ENCODE measurements at places on chromosomes 5 and 9.

GRCh38 chr9:79236466-79236865 lies 335.3 kb upstream of the TLE4 start:
- H3K27ac ChIP-seq, result no peak overlapping the region
- H3K36me3 ChIP-seq, result no peaks in the 10 kb centered on the region
- H3K4me3 ChIP-seq, result no peak overlapping the region
- H3K27me3 ChIP-seq, result no peaks in the 10 kb centered on the region
- H3K4me1 ChIP-seq, result no peaks in the 10 kb centered on the region

GRCh38 chr5:131373265-131373664 lies 109.4 kb downstream of the CDC42SE2 start:
- peaks cover 59% of the 10 kb centered on the region for H3K36me3 ChIP-seq
- DNase-seq, result no peak
- H3K27ac ChIP-seq, result peak overlapping the region; percentile 72
- no peaks in the 10 kb centered on the region for H3K27me3 ChIP-seq
- H3K4me3 ChIP-seq, result no peak overlapping the region
- peaks cover 94% of the 10 kb centered on the region for H3K4me1 ChIP-seq

- no peak for DNase-seq
- no peaks in the 10 kb centered on the region for H3K27me3 ChIP-seq
- H3K4me3 ChIP-seq, result no peak overlapping the region
Observed at GRCh38 chr5:18496041-18496440, 861.8 kb downstream of the TAF11L14 start.

GRCh38 chr5:63374085-63374484 lies 588.2 kb downstream of the HTR1A start:
- no peak overlapping the region for H3K4me3 ChIP-seq
- no peak for DNase-seq
- H3K36me3 ChIP-seq, result no peaks in the 10 kb centered on the region

GRCh38 chr5:156147261-156147943 lies 179.6 kb upstream of the SGCD start:
- no peak for DNase-seq
- no peaks in the 10 kb centered on the region for H3K27me3 ChIP-seq
- H3K4me1 ChIP-seq, result no peaks in the 10 kb centered on the region
- no peak overlapping the region for H3K27ac ChIP-seq
- no peak overlapping the region for H3K4me3 ChIP-seq
- no peaks in the 10 kb centered on the region for H3K36me3 ChIP-seq

GRCh38 chr5:123046222-123046621 lies 9.7 kb upstream of the PPIC start:
- DNase-seq, result no peak
- H3K27ac ChIP-seq, result no peak overlapping the region

DNA sequence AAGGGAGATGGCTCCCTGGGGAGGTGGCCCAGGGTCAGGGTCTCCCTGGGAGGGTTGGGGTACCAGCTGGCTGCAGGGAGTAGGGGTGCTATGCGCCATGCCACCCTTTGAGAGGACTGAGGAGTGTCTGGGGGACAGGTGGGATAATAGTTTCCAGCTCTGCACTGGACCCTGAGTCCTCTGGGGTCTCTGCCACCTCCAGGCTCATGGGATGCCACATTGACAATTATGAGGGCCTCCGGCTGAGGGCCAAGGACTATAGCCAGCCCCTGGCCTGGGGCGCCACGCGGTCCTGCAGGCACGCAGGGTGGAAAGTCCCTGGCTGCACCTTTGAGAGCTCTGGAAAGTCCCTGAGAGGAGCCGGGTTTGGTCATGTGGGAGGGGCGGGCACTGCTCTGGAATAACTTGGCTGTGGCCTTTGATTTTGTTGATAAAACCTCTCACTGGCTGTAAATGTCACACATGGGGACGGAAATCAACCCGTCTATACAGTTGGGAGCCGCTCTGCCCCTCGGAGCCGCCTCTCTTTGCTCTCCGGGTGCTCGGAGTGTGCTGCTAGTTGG lies 16.0 kb downstream of the TRAF2 start:
- peak; percentile 84 for DNase-seq
- H3K27ac ChIP-seq, result peak overlapping the region; percentile 96
- no peaks in the 10 kb centered on the region for H3K27me3 ChIP-seq
- H3K36me3 ChIP-seq, result peaks cover 45% of the 10 kb centered on the region
- H3K4me3 ChIP-seq, result peak overlapping the region; percentile 26

DNA sequence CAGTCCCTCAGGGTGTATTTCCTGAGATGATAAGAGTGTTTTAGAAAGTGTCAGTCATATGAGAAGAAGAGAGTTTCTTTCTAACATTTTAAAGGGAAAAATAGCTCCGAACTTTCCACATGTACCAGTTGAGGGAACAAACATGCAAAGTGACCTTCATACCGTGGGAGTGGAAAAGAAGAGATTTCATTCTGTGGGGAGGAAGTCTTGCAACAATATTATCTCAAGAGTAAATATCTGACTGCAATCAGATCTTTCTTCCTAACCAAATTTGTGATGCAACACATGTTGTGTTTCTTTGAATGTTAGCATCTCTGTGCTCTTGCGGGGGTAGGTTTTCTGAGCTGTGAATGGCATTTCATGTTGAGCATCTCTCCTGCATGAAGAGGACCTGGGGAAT lies 30.6 kb downstream of the ANKRD55 start:
- H3K27ac ChIP-seq, result no peak overlapping the region
- H3K27me3 ChIP-seq, result no peaks in the 10 kb centered on the region
- H3K4me3 ChIP-seq, result no peak overlapping the region
- peaks cover 29% of the 10 kb centered on the region for H3K4me1 ChIP-seq
- H3K36me3 ChIP-seq, result peaks cover 2% of the 10 kb centered on the region
- DNase-seq, result no peak

- H3K4me1 ChIP-seq, result peaks cover 17% of the 10 kb centered on the region
- no peak overlapping the region for H3K27ac ChIP-seq
- no peaks in the 10 kb centered on the region for H3K27me3 ChIP-seq
- DNase-seq, result no peak
- no peak overlapping the region for H3K4me3 ChIP-seq
Observed at GRCh38 chr5:72300590-72301339, 19.3 kb downstream of the MRPS27 start.

DNA sequence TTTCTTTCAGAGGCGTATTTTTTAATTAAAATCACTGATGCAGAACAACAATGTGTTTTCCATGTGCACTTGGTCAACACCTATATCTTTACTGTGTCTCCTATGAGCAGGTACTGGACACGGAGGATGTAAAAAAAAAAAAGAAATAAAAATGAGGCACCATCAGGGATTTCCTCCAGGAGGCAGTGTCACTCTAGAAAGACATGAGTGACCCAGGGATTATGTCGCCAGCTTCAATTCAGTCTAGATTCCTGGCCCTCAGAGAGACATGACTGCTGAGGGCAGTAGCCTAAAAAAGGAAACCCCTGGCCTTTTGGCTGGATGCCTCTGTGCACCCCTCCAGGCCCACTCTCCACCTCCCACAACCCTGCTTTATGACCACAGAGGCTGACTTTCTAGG lies 18.3 kb upstream of the IL33 start:
- no peak overlapping the region for H3K27ac ChIP-seq
- H3K36me3 ChIP-seq, result no peaks in the 10 kb centered on the region
- peaks cover 12% of the 10 kb centered on the region for H3K27me3 ChIP-seq
- H3K4me1 ChIP-seq, result no peaks in the 10 kb centered on the region
- H3K4me3 ChIP-seq, result no peak overlapping the region

DNA sequence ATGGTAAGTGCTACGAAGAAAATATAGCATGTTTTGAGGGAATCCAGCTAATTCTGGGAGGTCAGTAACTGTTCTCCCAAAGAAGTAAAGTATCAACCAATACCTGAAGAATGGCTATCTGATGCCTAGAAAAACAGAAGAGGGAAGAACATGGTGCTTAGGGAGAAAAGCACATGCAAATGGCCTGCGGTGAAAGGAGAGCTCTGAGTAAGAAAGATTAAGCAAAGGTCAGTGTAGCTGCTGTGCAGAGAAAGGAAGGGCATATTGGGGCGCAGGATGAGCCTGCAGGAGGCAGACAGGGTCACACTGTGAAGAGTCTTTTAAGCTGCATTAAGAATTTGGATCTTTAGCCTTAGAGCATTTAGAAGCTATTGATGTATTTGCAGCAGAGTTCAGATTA lies 11.0 kb downstream of the ADRB2 start:
- no peaks in the 10 kb centered on the region for H3K36me3 ChIP-seq
- DNase-seq, result no peak
- peaks cover 23% of the 10 kb centered on the region for H3K27me3 ChIP-seq
- H3K27ac ChIP-seq, result no peak overlapping the region
- H3K4me1 ChIP-seq, result peaks cover 10% of the 10 kb centered on the region

GRCh38 chr9:127614961-127615360 lies 2.9 kb downstream of the STXBP1 start:
- peaks cover 21% of the 10 kb centered on the region for H3K4me1 ChIP-seq
- no peaks in the 10 kb centered on the region for H3K36me3 ChIP-seq
- DNase-seq, result no peak
- no peak overlapping the region for H3K27ac ChIP-seq

DNA sequence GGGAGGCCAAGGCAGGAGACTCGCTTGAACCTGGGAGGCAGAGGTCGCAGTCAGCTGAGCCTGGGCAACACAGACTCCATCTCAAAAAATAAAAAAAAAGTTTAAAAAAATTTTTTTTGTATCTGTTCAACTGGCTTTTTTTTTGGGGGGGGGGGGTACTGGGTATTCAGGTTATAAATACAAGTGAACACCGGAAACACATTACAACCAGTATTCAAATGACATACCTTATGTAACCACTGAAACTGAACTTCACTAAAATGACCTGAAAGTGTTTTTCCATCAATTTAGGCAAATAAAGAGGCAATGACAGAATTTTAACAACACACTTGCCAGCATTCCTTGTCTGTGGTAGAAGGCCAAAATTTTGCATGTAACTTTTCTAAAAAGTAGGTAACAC lies 33.5 kb downstream of the STRBP start:
- H3K36me3 ChIP-seq, result no peaks in the 10 kb centered on the region
- H3K27me3 ChIP-seq, result no peaks in the 10 kb centered on the region
- no peak overlapping the region for H3K4me3 ChIP-seq
- no peak overlapping the region for H3K27ac ChIP-seq

- H3K4me3 ChIP-seq, result no peak overlapping the region
- H3K36me3 ChIP-seq, result no peaks in the 10 kb centered on the region
- H3K27ac ChIP-seq, result no peak overlapping the region
Observed at GRCh38 chr5:19866090-19866450, 121.9 kb downstream of the CDH18 start.

DNA sequence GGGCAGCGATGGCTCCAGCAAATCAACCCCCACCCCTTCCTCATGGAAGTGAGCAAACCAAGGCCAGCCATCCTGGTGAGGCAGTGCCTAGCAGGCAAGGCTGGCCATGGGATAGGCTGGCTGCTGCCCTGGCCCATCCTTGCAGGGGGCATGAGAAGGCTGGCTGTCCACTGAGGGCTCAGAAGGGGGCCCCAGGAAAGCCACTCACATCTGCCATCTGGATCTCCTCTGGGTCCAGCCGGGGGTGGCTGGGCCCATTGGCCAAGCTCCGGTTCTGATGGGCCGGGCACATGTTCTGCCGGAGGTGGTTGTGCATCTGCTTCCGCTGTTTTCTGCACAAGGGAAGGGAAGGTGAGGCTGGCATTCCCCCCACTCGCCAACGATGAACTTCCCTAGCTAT lies 57.1 kb downstream of the PSD2 start:
- peak; percentile 13 for DNase-seq
- no peak overlapping the region for H3K4me3 ChIP-seq
- no peaks in the 10 kb centered on the region for H3K36me3 ChIP-seq
- peaks cover 32% of the 10 kb centered on the region for H3K27me3 ChIP-seq
- no peaks in the 10 kb centered on the region for H3K4me1 ChIP-seq

DNA sequence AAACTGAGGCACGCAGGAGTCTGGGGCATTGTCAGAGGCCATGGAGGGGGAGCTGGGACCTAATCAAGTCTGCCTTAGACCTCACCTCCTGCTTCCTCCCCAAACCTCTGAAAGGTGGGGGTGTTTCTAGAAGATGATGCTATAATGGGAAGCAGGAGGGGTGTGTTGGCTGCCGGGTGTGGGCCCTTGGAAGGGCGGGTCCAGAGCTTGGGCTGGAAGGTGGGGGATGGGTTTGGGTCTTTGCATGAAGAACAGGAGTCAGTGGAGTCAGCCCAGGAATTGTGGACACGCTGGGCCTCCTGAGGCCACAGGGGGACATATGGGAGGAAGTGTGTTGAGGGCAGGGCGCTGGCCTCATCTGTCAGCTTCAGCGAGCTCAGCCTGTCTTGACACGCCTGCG lies 101.0 kb upstream of the FCN2 start:
- H3K27ac ChIP-seq, result no peak overlapping the region
- H3K4me1 ChIP-seq, result no peaks in the 10 kb centered on the region
- H3K36me3 ChIP-seq, result no peaks in the 10 kb centered on the region
- no peaks in the 10 kb centered on the region for H3K27me3 ChIP-seq
- H3K4me3 ChIP-seq, result no peak overlapping the region

GRCh38 chr5:14743601-14744295 lies 79.2 kb downstream of the OTULIN start:
- H3K27me3 ChIP-seq, result no peaks in the 10 kb centered on the region
- no peak for DNase-seq
- no peak overlapping the region for H3K4me3 ChIP-seq

DNA sequence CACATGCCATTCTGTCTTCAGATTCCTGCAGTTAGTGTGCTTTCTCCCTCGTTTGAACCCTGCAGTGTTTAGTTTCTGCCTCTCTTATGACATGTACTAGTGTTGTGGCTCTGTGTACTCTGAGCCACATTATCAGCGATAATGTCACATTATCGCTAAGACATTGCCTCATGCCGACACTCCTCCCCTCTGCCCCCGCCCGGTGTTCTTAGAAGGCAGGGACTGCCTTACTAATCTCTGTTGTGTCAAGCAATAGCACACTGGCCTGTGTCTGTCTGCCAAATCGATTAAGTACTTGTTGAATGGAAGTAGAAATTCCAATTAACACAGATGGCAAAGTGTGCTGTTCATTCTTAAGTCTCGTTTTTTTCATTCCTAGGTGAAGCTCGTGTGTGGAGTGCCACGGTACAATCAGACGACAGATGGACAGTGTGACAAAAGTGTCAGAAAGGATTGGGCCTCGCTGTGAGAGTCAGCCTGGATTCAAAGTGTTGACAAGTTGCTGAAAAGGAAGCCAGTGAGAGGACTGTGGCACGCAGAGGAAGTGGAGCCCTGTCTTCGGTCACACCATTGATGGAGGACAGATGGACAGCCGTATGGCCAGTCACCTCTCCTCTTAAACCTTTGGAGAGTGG lies 10.5 kb downstream of the PIK3R1 start:
- no peak for DNase-seq
- H3K4me1 ChIP-seq, result peaks cover 64% of the 10 kb centered on the region
- no peaks in the 10 kb centered on the region for H3K27me3 ChIP-seq
- H3K27ac ChIP-seq, result no peak overlapping the region

DNA sequence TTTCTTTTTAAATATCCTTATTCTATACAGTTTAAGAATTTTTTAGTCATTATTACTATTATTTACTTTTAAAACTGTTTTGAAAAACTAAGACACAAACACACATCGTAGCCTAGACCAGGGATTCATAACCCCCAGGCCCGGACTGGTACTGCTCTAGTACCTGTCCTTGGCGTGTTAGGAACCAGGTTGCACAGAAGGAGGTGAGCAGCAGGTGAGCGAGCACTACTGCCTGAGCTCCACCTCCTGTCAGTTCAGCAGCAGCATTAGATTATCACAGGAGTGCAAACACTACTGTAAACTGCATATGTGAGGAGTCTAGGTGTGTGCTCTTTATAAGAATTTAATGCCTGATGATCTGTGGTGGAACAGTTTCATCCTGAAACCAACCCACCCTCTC lies 357.0 kb downstream of the PTPRD start:
- no peaks in the 10 kb centered on the region for H3K27me3 ChIP-seq
- H3K36me3 ChIP-seq, result no peaks in the 10 kb centered on the region
- no peak overlapping the region for H3K27ac ChIP-seq
- no peak overlapping the region for H3K4me3 ChIP-seq
- no peaks in the 10 kb centered on the region for H3K4me1 ChIP-seq

All from activated naive CD4-positive, alpha-beta T cell treated with anti-CD3 and anti-CD28 coated beads, Interleukin-2, amount 10 ng/mL, durations not matched to agents 7 days and 5 days (primary cell).